ENCODE measurements at places on chromosomes 2 and 18.

DNA sequence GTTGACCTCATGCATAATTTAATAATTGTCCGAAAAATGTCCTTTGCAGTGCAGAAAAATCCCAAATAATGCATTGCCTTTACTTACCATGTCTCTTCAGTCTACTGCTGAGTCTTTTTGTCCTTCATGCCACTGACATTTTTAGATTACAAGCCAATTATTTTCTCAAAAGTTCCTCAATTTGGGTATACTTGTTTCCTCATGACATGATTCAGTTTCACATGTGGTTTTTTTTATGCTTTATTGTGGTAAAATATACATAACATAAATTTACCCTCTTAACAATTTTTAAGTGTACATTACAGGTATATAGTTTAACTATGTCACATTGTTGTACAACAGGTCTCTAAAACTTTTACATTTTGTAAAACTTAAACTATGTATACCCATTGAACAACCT lies 81.0 kb downstream of the EPC2 start:
- DNase-seq: no peak

DNA sequence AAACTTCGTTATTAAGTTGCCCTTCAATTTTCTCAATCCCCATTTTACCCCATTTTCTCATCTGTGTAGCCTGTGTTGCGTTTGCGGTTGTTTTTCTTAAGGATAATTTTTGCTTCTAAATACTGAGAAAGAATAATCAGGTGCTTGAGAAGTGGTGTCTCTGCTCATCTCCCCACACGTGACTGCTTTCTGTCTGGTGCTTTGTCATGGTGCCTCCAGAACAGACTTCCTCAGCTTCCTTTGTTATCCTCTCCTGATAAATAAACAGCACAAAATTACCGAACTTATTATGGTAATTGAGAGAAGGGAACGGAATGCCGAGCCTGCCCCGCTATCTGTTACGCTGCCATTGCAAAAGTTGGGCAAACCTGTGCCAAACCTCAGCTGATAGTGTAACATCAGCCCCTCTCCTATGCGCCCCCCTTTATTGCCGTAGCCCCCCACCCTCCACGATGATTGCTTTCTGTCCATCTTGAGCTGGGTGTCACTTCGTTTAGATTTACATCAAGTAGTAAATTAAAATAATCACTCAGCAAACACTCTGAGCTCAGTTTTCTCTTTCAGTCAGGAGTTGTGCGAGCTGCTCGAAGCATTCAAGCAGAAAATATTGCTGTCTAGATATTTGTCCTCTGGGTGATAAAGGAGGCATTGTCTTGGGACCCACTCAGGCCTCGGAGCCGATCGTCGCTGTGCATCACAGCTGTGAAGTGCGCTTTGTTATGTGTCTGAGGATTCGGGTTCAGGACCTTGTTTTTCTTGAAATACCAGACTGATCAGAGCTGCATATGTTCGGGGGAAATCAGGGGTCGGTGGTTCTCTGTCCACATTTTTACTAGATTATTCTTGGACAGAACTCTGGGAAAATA lies 1008.5 kb upstream of the FANCL start:
- DNase-seq: no peak

DNA sequence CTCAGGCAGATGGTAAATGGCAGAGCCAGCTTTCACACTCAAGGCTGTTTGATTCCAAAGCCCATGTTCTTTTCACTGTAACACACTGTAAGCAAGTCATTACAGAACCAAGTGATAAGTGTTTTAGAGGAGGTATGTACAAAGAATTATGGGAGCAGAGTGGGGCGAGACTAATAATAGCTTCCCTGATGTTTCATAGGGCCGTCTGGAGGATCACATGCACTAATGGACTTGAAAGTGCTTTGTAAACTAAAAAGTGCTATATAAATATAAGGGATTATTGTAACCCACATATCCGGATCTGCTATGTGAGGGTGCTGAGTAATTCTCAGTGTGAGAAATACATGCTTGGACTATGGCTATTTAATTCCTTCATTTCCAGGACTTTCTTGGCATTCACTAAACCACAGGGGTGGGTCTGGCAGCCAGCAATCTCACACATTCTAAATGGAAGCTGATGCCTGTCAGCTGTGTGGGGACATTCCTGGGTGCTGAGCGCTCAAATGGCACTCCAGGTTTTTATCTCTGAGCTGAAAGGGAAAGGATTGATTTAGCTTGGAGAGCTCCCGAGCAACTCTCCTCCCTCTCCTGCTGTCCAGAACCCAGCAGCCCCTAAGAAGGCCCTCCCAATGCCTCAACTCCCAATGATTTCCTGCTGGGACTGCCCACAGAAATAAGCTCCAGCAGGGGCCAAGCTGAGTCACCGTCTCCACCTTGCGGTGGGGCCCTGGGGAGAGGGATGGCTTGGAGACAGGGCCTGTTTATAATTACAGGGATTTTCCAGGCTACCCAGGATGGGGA lies 222.8 kb downstream of the SOX11 start:
- DNase-seq: no peak

DNA sequence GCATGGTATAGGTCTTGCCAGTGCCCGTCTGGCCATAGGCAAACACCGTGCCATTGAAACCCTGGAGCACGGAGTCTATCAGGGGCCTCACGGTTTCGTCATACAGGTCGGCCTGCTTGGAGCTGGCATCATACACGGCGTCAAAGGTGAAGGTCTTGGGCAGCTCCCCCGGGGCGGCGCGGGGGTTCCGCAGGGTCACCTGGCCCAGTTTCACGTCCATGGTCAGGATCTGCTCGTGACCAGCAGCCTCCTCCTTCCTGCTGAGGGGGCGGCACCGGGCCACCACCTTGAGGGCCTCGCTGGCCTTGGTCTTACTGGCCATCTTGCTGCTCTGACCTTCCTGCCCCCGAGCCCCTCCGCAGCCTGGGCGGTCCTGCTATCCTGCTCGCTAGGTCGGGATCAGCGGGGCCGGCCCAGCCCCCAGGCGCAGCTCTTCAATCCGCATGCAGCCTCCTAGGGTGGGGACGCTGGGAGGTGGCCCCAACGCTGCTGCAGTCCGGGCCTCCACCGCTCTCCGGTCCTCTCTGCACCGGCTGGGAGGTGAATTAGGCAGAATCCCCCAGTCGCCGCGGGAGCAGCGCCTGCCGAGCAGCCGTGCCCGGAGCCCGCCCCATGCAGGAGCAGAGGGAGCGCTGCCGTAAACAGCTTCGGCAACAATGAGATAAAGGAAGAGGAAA lies 563 bp downstream of the KIF3C start:
- no peak for DNase-seq

- no peak for DNase-seq
Measured at GRCh38 chr2:176291809-176292283, 22.6 kb downstream of the MTX2 start.

DNA sequence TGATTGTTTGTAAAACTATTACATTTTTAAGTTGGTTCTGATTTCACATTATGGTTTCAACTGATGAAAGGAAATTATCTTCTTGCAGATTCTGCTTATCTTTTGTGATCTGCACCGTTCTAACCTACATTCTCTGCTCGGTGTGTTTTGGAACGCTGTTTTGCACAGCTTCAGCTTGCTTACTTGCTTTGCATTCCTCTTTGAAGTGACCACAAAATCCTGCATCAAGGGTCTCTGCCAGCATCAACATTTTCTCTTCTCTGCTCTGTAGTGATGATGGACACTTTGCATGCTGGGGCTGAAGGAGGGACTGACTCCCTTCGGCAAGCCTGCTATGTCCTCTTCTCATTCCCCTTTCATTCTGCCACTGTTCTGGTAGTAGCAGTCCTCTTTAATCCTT lies 485.2 kb downstream of the FBXO15 start:
- DNase-seq: no peak

DNA sequence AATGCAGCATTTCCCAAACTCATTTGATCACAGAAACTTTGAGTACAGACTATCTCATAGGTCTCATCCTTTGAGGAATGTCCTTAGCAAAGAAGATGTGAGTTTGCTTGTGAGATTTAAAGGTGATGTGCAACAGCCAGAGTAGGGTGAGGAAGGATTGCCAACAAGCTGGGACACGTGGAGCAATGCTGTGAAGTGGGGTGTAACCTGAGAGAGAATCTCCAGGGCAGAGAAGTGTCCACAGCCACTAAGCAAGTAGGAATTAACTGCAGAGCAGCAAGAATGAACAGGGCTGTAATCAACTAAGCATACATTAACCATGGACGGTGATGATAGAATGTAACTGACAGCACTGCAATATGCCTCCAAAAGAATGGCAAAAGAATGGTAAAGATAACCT lies 469.9 kb upstream of the NRP2 start:
- no peak for DNase-seq

DNA sequence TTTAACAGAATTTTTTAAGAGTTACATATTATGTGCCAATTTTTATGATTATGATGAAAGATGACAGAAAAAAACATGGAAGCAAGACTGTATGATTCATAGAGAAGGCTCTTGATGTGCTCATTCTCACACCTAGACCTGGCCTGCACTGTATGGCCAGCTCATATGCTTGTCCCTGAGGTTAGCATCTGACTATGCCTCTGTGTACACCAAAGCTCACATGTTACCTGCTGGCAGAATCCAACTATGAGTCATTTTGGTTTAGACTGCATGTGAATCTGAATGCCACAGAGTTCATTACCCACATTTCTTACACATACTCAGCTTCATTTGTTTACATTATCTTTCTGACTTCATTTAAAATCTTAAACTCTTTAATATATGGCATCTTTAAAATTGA lies 139.0 kb downstream of the DSC3 start:
- no peak for DNase-seq

DNA sequence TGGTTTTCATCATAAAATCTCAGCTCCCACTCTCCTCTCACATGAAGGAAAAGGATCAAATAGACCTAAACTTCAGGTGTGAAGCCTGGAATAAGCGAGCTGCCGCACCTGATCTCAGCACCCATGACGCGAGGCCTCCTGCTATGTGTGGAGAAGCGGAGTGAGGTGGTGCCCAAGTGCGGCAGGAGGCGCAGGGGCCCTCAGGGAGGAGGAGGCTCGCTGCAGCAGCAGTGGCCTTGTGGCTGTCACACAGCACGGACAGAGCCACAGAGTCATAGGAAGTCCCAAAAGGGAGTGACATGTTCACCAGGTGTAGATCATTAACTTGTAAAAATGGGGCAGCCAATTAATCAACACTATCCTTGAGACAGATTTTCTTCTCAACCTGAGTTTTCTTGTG lies 9.1 kb downstream of the SCLY start:
- no peak for DNase-seq

- DNase-seq: no peak
Measured at GRCh38 chr2:33264766-33265165, 211.7 kb upstream of the RASGRP3 start.

DNA sequence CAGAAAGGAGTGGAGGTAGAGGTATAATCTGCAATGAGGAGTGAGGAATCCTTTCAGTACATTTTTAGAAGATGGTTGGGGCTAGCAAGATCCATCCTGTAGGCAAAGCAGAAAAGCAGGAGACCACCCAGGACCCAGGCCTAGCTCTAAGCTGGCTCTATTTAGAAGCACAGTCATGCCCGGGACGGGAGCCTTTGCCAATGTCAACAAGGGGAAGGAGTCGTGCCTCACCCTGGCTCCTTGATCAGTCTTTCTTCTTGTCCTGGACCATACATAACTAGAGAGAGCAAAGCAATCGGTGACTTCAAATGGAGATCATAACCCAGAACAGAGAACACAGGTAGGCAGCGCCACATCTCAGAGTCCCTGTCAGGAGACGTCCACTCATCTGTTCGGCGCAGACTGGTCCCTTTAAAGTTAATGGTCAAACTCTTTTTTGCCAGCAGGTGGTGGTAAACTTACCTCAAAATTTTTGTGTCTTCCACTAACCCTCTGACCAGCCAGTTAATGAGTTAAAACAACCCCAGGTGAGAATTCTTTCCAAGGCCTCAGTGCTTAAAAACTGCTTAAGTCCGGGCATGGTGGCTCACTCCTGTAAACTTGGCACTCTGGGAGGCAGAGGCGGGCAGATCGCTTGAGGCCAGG lies 8.0 kb downstream of the MC5R start:
- DNase-seq: no peak

GRCh38 chr2:4501525-4501924 lies 798.1 kb downstream of the DCDC2C start:
- DNase-seq: no peak

DNA sequence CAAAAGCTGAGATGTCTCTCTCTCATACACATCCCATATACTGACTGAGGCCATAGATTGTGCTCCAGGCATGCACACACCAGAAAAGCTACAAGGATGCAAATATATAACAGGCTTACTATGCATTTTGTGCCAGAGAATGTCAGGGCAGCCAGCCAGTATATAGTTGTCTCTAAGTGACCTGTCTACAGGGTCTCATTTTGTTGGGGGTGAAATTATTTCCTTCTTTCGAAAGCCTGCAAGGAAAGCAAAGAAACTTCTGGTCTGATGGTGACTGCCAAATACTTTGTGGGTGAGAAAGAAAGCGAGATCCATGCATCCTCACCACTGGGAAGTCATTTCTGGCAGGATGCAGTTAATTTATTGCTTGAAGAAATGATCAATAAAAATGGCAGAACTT lies 70.2 kb downstream of the CDCA7 start:
- no peak for DNase-seq

GRCh38 chr18:58975296-58975695 lies 110.6 kb downstream of the ZNF532 start:
- DNase-seq: no peak

DNA sequence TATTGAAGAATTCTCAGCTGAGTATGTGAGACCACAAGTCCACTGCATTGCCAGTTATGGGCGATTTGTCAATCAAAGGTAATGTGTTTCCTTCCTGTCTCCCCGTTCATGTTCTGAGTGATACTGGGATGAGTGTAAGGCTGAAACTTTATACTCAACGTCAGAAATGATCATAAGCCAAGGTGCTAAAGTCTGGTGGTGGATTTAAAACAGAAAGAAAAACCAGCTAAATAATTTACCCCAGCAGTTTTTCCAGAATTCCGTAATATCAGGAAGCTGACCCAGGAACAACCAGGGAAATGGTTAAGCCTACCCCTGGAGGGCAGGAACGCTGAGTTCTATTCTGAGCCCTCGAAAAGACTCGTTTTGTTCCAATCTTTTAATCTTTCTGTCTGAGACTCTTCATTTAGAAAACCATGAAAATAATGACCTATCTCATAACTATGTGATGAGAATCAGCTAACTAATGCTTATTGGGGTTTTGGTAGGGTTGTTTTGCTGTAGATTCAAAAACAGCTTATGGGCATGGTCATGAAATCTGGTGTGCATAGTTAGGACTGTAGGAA lies 149.6 kb downstream of the LAMA3 start:
- DNase-seq: no peak

DNA sequence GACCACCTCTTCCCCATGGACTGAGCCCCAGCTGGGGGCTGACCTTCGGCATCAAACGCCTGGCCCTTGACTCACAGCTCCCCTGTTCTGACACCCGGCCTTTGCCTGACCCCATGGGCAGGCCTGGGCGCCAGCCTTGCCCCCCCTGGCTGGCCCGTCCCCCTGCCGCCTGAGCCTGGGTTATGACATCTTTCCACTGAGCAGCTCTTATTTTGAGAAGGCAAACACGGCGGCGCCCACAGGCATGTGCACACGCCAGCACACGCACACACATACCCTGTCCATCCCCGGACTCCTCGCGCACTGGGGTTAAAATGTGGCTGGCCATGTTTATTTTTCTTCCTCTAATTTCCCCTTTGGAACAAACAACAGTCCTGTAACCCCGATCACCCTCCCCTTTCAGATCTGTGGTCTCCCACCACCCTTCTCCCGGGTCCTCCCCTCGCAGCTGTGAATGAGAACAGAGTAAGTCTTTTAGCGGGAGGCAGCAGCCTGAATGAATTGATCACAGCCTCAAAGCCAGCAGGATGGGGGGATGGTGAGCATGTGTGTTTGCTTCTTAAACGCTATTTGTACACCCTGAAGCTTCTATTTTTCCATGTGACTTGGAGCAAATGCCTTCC lies 11.8 kb upstream of the ATOH8 start:
- DNase-seq: no peak

GRCh38 chr2:7736646-7737305 lies 819.6 kb downstream of the RNF144A start:
- DNase-seq: no peak
